ENCODE measurements at places on chromosomes 12 and 14.

- DNase-seq = no peak
Observed at GRCh38 chr12:55659486-55660385, 23.0 kb downstream of the OR10P1 start.

DNA sequence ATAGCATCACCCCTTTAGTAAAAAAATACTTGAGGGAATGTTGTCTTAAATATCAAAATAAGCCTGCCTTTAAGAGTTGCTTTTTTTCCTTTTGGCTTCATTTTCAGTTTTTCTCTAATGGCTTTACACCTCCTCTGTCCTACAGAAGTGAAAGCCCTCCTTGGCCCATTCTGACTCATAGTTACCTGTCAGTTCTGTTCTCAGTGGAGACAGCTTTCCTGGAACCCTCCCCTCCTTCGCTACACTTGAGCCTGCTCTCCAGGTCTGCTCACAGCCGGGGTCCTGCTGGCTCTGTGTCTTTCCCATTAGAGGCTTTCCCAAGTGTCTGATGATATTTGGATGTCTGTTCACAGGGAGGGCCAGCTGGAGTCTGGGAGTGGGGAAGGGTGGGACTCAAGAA is 84.0 kb downstream of the PELI2 start:
- DNase-seq = no peak

GRCh38 chr14:38233218-38233617 is 22.7 kb downstream of the CLEC14A start:
- DNase-seq = no peak

DNA sequence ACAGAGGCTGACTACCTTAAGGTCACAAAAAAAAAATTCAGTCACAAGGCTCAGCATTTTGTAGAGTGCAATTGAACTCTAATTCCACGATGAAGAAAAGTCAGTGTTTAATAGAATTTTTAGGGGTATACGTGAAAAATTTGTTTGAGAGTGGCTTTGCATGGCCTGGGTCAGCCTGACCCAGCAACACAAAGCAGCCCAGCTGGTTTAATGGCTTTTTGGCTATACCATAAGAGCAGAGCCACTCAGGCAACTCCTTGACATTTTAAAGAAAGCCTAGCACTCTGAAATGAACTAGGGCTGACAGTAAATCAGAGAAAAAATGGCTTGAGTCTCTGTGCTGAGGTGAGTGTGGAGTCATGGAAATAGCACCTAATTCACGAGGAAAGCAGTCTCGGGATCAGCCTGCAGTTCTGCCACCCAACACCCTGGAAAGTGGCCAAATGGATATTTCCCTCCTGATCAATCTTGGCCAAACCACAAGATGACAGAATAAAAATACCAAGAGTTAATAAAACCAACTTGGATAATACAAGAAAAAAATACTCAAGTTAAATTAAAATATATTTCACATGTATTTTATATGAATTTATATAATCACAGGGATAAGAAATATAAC is 59.5 kb downstream of the GALNT4 start:
- no peak for DNase-seq

GRCh38 chr12:28611115-28611435 is 420.8 kb downstream of the CCDC91 start:
- no peak for DNase-seq

DNA sequence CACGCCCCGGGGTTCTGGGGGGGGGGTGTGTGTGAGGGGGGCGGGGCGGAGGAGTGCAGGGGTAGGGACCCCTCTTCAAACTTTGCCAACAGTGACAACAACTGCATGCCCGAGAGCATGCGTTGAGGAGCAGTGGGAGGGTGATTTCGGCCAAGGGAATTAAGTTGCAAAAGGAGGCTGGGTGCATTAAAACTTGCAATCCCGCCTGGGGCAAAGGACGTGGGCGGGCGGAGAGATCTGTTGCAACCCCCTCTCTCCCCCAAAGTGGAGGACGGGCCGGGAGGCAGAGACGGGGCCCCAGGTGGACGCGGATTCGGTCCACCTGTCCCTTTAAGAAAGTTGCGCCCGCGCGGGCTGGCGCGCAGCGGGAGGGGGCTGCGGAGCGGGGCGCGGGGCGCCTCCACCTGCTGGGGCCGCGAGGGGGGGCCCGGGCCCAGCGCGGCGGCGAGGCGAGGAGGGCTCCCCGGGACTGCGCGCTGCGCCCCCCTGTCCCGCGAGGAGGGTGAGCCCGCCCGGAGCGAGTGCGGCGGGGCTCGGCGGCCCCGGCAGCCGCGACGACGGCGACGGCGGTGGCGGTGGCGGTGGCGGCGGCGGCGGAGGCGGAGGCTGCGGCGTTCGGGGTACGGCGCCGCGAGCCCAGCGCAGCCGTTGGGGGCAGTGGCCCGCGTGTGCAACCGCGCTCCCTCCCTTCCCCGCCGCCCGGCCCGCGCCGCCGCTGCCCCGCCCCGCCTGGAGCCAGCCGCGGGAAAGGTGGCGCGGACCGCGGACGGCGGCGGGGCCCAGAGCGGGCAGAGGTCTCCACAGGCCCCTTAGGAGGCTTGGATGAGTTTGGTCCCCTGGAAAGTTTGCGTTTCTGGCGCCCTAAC is 530 bp upstream of the FOXN4 start:
- no peak for DNase-seq

- no peak for DNase-seq
Observed at GRCh38 chr12:127273626-127274025, 993.3 kb upstream of the TMEM132C start.

- no peak for DNase-seq
Observed at GRCh38 chr12:5451251-5451650, 19.3 kb downstream of the NTF3 start.

- no peak for DNase-seq
Observed at GRCh38 chr14:93829839-93830481, 41.7 kb upstream of the PRIMA1 start.

GRCh38 chr12:51442324-51442723 is 17.7 kb downstream of the SLC4A8 start:
- DNase-seq = no peak

DNA sequence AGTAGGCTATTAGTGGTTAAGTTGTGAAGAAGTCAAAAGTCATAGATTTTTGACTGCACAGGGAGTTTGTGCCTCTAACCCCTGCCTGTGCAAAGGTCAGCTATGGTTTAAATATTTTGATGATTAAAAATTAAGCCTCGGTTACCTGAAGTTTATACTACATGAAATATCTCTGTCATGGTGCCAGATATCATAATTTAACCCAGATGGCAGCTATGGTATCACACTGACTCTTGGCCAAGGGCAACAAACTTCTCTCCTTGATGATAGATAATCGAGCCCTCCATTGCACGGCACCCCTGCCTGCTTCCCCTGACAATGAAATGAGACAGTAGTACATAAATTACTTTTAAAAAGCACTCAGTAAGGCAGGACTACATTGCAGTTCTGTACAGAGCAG is 80.8 kb downstream of the SLC35F4 start:
- DNase-seq = no peak

Data from trophoblast cell (in vitro differentiated cells and primary cell).